ENCODE measurements at places on chromosomes 4 and X.

GRCh38 chr4:114444211-114444610, 154.4 kb upstream of the UGT8 start:
- DNase-seq: no peak

- DNase-seq: no peak
Measured at GRCh38 chr4:108087293-108087967, 81.3 kb downstream of the LEF1 start.

DNA sequence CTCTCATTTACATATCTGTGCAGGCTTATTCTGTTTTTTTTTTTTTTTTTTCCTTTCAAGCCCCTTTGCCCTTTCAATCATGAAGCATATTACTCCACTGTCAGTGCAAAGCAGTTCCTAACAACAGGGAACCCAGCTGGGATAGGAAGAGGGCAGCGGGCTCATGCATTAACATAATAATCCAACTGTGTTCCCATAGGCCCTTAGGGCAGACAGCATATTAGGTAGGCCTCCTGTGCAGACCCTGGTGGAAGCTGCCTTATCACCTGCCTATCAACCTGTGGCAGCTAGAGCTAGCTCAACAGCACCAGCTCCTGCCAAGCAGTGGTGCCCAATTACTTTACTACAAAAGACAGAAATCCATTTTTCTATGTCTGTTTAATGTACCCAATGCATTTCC, 49.3 kb downstream of the SLC10A7 start:
- DNase-seq: no peak

DNA sequence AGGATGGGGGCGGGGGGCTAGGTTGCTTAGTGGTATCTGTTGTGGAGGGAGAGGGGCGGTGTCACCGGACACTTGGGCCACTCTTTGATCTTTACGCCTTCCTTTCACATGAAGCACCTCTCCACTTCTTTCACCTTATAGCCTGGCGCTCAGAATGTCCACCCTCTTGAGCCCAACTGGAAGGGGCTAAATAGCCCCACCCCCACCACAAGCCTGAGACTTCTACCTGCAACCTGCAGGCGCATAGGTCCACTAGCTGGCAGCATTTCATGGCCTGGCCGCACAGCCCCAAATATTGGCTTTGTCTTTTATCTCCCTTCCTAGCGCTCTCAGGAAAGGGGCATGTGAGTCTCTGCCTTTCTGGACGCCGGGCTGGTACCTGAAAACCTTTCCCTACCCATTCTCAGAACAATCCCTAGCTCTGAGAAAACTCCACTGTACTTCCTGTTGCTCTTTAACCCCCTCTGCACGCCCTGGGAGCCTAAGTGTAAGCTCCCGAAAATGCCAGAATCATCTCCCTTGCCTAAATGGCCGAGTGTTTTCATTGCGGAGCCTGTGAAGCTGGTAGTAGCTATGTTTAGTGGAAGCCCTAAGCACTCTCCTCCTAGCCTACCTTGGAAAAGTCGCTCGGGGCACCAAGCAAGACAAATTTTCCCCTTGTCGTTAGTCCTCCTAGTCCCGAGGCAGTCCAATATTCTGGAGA, 1.2 kb upstream of the TRPC5 start:
- DNase-seq: no peak

DNA sequence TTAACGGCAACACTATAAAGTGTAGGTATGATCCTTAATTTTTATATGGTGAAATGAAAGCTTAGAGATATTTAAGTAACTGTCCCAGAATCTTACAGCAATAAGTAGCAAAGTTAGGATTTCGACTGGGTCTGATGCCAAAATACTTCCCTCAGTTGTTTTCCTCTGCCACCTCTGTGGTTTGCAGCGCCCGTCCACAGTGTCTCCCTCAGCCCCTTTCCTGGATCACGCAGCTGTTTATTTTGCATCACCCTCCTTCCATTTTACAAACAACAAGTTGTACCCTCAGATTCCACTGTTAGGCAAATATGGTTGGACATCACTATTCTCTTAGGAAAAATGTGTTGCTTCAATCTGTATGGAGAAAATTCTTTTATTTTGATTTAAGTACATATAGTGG, 56.1 kb downstream of the RAPGEF2 start:
- no peak for DNase-seq

- DNase-seq: no peak
Measured at GRCh38 chrX:34218063-34218462, 85.9 kb upstream of the FAM47A start.

DNA sequence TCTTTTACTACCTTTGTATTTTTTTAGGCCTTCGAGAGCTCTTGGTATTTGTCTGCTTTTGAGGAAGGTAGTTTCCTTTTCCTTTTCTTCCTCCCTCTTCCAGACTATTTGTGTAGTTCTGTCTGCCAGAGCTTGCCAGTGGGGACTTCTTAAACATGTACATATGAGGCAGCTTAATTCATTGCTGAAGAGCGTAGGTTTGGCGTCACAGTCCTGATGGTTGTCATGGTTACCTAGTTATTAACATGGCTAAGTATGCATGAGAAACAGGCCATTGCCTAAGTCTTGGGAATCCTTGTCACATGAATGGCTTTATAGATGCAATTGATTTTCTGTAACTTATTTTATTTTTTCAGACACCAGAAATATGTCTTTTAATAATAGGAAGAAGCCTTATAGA, 48.5 kb upstream of the ARMCX2 start:
- DNase-seq: no peak

- no peak for DNase-seq
Measured at GRCh38 chr4:76712564-76712963, 185.4 kb downstream of the SOWAHB start.

DNA sequence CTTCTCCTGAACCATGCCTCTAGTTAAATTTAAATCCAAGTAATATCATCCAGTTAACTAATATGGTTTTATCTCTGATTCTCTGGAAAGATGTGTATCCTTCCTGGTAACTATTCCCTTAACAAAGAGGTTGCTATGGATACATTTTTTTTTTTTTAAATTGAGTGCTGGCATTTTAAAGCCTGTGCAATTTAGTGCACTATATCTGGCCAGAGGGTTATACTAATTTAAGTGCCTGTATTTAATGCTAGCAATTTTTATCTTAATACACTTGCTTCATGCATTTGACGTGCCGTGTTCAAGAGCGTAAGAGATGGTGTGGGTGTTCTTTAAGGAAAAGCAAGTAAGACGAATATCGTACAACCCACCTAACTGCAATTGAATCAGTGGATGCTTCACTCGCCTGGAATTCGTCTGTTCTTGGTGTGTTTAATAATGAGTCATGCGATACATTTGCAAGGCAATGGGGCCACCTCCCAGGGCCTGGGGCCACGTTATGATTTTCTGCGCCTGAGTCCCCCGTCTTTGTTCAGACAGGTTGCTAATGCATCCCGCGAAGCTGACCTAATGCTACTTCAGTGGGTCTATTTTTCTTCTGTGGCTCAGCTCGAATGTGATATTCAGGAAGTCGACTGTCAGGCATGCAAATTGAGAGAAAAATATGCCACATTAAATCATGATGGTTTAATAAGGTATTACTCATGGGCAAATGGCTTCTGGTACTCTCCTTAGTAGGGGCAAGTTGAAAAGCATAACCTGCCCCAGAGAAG, 14.2 kb upstream of the MID1 start:
- no peak for DNase-seq

DNA sequence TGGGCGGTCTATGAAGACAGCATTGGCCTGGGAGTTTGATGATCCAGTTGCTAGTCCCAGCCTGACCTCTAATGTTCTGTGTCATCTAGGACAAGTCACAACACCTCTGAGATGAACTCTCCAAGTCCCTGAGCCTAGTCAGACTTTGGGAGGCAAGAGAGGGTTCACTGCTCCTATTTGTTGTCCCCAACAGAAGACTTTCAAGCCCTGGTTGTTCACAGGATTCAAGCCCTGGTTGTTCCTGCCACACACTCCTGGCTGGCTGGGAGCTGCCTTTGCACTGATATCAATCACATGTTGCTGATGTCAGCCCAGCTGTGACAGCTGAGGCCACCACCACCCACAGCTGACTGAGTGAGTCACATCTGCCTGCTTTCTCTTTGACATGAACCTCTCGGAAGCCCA, 253.2 kb upstream of the RASGEF1B start:
- no peak for DNase-seq

DNA sequence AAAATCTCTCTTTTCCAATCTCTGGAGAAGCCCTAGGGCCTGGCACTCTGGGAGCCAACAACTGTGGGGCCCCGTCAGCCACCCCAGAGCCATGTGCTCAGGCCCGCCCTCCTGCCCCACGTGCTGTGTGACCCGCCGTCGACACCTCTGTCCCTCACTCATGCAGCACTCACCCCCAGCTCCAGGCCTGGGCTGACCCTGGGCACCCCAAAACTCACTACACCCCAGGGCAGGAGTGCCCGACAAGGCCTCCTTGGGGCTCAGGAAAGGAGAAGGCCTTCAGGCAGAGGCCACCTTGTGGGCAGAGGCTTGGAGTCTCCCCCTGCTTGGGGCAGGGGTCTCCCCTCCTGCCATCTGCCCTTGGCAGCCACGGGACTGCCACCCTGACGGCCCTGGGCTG, 5.7 kb downstream of the MYL5 start:
- DNase-seq: no peak

- no peak for DNase-seq
Measured at GRCh38 chrX:69090022-69090421, 75.2 kb downstream of the PJA1 start.

GRCh38 chr4:25984266-25984665, 70.2 kb downstream of the SMIM20 start:
- no peak for DNase-seq

- no peak for DNase-seq
Measured at GRCh38 chrX:10821293-10821692, 200.9 kb upstream of the MID1 start.

GRCh38 chr4:153207567-153207966, 3.3 kb downstream of the TRIM2 start:
- peak; percentile 74 for DNase-seq

GRCh38 chr4:113071274-113071673, 21.8 kb downstream of the ANK2 start:
- no peak for DNase-seq

GRCh38 chr4:140829825-140830224, 73.6 kb upstream of the TBC1D9 start:
- DNase-seq: no peak

- DNase-seq: no peak
Measured at GRCh38 chr4:164614999-164615398, 138.9 kb upstream of the SMIM31 start.

- no peak for DNase-seq
Measured at GRCh38 chrX:16119353-16120220, 3.8 kb upstream of the GRPR start.

- DNase-seq: no peak
Measured at GRCh38 chrX:24332878-24333277, 19.0 kb upstream of the SUPT20HL2 start.

GRCh38 chrX:124257924-124258702, 74.3 kb upstream of the TEX13D start:
- peak; percentile 0 for DNase-seq

DNA sequence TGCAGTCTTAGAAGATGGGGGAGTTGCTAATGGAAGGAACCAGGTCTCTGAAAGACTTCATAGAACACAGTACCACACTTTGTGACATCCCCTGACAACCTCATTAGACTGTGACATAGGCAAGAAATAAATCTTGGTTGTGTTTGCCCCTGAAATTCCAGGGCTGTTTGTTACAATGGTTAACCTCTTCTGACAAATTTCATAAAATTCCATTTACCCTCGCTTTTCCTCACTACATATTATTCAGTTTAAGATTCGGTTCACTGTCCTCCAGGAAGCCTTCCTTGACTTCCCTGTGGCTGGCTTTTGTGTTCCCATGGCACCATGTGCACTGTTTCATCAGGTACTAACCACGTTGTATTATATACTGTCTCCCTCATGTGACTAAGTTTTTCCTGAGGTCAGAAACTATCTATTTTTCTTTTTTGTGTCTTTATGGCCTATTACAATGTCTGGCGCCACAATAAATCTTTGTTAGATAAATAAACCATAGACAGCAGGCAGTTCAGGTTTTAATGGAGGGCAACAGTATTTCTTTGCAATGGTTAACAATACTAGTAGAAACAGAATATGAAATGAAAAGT, 54.2 kb downstream of the ATXN3L start:
- no peak for DNase-seq

GRCh38 chr4:7699031-7699430, 240.6 kb downstream of the AFAP1 start:
- no peak for DNase-seq

DNA sequence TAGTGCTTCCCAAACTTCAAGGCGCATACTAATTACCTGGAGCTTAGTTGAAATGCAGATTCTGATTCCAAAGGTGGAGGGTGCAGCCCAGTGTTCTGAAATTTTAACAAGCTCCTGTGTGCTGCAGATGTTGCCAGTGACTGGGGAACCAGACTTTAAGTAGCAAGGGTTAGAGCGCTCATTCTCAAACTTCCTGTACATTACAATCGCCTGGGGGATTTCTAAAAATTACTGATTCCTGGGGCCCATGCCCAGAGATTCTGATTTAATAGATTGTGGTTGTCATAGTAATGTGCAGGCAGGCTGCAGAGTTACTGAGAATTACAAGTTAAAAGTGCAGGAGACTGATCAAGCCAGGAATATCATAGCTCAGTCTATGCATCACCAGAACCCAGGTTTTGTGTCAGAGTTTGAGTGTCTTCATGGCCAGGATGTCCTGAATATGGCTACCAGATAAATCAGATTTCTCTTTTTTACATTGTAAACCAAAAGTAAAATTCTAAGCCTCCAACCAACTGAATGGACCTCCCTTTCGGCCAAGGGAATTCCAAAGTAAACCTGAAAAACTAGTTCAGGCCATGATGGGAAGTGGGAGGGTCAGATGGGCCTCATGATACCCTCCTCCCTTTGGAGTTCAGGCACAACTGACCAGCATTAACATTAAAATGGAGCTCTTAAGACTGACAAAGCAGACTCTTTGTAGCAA, 121.6 kb downstream of the ATXN3L start:
- no peak for DNase-seq

DNA sequence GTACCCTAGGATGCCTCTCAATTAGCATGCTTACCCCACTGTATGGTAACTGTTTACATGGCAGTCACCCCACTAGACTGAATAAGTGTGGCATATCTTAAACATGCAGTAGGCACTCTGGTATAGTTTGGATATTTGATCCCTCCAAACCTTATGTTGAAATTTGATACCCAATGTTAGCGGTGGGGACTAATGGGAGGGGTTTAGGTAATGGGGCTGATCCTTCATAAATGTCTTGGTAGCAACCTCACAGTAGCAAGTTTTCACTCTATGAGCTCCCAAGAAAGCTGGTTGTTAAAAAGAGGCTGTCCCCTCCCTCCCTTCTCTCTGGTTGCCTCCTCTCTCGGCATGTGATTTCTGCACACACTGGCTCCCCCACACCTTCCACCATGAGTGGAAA, 10.1 kb downstream of the TMEM150C start:
- DNase-seq: no peak

- DNase-seq: no peak
Measured at GRCh38 chr4:19329077-19329476, 922.6 kb upstream of the SLIT2 start.

- DNase-seq: no peak
Measured at GRCh38 chr4:150139297-150139865, 61.1 kb downstream of the DCLK2 start.
